ENCODE measurements at places on chromosomes 3 and 15. TPM values are rescaled to one million over a fixed set of nuclear protein-coding genes. Genes with fewer than 3 reads are reported as not detected.

DNA sequence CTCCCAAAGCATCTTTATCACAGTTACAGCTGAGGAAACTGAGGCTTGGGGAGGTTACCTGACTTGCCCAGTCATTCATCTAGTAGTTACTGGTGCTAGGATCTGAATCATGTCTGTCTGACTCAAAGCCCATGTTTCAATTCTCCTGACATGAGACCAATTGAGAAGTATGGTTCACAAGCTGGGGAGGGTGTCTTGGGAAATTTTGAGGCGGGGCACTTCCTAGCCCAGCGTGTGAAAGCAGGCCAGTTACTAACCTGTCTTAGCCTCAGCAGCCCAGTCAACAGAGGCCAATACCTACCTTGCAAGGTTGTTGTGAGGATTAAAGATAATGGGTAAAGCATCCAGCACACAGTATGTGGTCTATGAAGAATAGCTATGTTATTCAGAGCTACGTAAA is 37.0 kb downstream of the CLDN18 start:
- peak; percentile 53 for DNase-seq

C2CD4A gene
- not detected for total RNA-seq

- peak; percentile 12 for DNase-seq
Measured at GRCh38 chr15:83276661-83277060, 7.8 kb downstream of the BNC1 start.

DNA sequence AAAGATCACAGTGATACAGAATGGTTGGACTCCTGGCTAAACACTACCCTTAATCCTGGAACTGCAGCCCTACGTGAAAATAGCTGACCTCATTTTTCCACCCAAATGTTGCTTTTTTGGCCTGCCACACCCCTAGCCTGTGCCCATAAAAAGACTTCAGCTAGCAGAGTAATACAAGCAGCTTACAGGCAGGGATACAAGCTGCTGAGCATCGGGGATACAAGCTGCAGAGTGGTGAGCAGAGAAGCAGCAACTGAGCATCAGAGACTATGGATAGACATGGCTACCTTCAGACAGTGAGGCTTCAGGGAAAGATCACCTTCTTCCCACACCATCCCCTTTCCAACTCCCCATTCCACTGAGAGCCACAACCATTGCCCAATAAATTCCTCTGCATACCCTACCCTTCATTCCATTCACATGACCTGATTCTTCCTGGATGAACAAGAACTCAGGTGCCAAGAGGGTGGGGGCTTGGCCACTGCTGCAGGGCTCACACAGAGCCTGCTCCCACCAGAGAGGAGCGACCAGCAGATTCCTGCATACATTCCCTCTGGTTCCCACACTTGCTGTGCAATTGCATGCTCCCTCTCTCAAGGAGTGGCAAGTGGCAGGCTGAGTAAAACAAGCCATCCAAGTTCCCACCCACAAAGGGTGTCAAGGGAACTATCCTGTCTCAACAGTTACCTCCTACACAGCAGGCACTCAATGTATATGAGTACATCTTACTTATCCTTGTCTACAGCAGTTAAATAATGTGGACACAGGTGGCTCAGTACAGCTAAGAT is 217.5 kb downstream of the ALCAM start:
- no peak for DNase-seq

- DNase-seq: no peak
Measured at GRCh38 chr3:178517665-178518334, 18.4 kb upstream of the KCNMB2 start.

GRCh38 chr15:80564056-80564455 is 131.1 kb upstream of the ABHD17C start:
- DNase-seq: no peak

DNA sequence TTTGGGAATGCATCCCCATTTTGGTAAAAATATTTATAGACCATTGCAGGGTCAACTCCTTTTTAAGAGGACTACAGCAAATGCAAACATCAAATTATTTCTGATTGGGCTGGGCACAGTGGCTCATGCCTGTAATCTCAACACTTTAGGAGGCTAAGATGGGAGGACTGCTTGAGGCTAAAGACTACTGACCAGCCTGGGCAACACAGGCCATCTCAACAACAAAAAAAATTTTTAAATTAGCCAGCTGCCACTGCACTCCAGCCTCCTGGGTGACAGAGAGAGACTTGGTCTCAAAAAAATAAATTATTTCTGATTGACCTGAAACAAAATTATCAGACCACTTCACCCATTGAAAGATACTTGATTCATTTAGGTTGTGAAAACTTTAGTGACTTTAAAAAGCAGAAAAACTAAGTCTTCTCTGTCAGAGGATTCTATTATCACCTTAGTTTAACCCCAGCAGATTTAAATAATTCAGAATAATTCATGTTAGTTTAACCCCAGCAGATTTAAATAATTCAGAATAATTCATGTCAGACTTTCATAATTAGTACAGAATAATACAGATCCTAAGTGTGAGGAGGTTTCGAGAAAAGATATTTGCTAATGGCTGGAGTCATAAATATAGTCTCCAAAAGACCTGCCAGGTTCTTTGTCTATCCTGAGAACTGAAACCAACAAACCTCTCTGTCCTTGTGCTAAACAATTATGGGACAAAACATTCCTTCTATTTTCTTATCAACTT is 183.6 kb upstream of the STT3B start:
- no peak for DNase-seq

MYZAP gene
- total RNA-seq: 247 TPM

GRCh38 chr15:69391046-69391757 is 22.9 kb upstream of the KIF23 start:
- DNase-seq: no peak

TP63 gene
- total RNA-seq: 0.17 TPM

PP2D1 gene
- total RNA-seq: not detected

MYH15 gene
- under 0.01 TPM for total RNA-seq

- DNase-seq: no peak
Measured at GRCh38 chr3:126345641-126346460, 11.4 kb downstream of the KLF15 start.

DNA sequence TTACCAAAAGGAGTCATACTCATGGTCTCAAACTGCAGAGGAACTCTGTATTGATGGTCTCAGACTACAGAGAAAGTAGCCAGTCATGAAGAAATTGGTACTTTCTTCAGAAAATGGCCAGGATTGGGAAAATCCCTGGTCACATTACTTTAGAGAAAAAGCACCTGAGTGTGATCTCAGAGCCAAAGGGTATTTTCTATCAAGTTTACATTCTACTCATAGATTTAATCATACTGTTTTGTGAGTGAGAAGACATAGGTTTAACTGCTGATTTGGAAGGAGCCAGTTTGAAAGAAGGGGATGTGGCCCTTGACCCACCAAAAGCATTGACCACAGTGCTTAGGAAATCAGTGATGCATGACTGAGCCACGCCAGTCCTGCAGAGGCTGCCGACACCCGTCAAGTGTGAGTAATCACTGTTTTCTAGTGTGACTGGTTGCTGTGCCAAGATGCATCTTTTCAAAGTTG is 203.6 kb downstream of the AKAP13 start:
- no peak for DNase-seq

DNA sequence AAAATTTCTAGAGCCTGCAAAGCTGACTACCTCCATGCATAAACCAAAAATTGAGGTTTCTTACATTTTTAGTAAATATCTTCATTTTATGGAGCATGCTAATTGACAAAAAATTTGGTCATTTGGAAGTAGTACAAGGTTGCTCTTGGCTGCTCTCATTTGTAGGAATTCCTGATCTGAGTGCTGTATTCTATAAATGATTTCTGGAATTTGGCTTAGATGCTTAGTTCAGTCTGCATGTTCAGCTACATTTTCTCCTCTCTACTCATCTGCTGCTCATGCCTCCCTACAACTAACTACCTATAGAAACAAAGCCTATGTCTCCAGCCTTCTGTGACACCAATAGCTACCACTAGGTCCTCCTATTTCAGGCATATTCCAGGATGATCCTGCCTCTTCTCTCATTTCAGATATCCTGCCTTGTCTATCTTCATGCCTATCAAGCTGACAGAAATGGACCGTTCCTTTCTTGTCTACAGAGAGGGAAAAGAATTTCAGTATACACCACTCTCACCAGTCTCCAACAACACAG is 901.1 kb downstream of the TBL1XR1 start:
- DNase-seq: no peak

DYNLT2B gene
- total RNA-seq: 9.5 TPM

DNA sequence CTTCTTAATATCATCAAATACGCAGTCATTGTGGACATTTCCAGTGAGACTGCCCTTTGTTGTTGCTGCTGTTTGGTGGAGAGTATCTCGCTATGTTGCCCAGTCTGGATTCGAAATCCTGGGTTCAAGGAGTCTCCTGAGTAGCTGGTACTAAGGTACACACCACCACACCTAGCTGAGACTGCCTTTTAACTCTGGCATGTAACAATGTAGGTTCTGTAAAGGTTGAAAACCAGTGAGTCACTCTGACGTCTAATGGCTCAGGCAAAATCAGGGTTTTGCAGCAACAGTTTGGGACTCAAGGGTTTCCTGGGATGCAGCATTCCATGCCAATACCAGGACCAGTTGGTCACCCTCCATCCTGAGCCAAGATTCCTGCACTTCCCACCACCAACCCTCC is 52.2 kb downstream of the AQP9 start:
- DNase-seq: peak; percentile 64

- no peak for DNase-seq
Measured at GRCh38 chr3:5309171-5309570, 121.7 kb downstream of the EDEM1 start.

DNA sequence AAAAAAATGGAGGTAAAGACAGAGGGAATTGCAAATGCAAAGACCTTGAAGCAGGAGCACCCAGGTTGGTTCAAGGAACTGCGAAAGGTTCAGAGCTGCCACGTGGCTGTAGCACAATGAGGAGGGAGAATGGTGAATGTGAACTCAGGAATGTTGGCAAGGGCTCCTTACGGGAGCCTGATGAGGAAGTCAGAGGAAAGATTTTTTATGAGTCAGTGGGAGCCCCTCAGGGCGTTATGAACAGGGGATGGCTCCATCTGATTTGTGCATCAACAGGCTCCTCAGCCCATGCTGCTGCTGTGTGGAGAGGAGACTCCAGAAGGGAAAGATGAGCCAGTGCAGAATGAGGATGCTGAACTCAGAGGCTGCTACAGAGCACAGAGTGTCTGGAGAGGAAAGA is 194.4 kb downstream of the ARRDC4 start:
- no peak for DNase-seq

PLCH1 gene
- total RNA-seq: under 0.01 TPM

C3orf33 gene
- total RNA-seq: 3.7 TPM

DNA sequence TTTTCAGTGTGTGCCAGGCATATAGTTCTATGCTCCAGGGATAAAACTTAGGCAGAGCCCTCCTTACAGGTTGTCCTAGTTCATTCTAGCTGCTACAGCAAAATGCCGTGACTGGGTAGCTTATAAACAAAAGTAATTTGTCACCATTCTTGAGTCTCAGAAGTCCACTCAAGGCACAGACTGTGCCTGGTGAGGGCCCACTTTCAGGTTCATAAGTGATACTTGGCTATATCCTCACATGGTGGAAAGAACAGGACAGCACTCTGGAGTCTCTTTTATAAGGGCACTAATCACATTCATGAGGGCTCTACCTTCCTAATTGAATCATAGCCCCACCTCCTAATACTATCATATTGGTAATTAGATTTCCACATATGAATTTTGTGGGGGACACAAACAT is 80.1 kb downstream of the SPRED1 start:
- DNase-seq: no peak

SPRED1 gene
- total RNA-seq: 17.1 TPM

ERICH6 gene
- total RNA-seq: not detected

GRCh38 chr3:123448536-123449101 is at the start of gene ADCY5:
TSS of gene ADCY5 (minus strand) at chr3:123449090. CDS start at chr3:123448545, 545 bp downstream.
- DNase-seq: no peak

- DNase-seq: no peak
Measured at GRCh38 chr3:143252931-143253330, 133.4 kb downstream of the CHST2 start.

- no peak for DNase-seq
Measured at GRCh38 chr15:90572893-90573292, 43.2 kb downstream of the CRTC3 start.

UBAP1L gene
- 7.5 TPM for total RNA-seq

CADPS gene
- 1.4 TPM for total RNA-seq

NAALADL2 gene
- total RNA-seq: 3.8 TPM

GRK7 gene
- total RNA-seq: not detected

DNA sequence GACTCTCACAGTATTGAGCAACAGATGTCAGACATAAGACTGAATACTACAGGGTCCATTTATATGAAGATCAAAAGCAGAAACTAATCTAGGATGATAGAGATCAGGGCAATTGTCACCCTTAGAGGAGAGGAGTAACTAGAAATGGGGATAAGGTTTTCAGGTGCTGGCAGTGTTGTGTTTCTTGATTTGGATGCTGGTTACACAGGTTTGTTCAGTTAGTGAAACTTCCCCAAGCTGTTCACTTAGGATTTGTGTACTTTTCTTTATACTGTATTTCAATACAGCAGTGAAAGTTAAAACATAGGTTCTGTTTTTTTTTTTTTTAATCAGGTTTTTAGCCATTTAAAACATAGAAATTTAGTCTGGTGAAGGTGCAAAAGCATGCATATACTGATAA is 39.1 kb upstream of the CMTM7 start:
- DNase-seq: no peak

CCDC13 gene
- 5.3 TPM for total RNA-seq

FETUB gene
- not detected for total RNA-seq

DNA sequence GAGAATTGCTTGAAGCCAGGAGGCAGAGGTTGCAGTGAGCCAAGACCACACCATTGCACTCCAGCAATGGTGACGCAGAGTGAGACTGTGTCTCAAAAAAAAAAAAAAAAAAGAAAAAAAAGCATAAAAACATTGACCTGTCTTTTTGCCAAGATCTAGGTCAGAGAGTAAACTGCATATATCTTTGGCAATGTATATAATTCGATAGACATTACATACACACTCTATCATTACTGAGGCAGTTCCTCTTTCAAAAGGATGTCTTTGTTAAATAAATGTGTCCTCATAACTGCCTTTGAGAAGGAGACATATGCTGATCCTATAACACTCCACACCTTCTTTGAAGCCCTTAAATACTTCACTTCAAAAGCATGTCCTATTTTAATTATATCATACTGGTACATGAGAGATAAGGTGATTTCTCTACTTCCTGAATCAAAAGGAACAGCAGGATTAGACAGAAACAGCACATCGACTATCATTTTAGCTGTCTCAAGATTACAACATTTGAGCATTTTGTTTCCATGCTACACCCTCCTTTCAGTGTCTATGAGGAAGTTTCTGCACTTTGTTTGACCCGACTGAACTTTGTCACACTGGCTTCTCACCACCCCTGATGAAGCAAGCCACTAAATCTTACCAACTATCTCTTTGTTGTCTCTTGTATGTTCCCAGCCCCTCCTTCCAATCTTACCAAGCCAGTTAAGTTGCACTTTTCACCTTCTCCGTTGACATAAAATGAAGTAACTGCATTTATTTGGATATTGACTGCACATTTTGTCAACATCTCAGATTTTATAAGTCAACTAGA is 335.8 kb downstream of the MECOM start:
- no peak for DNase-seq

GRCh38 chr15:88627463-88627862 is 6.3 kb downstream of the AEN start:
- DNase-seq: no peak
